ENCODE measurements at places on chromosomes 1 and 21.

DNA sequence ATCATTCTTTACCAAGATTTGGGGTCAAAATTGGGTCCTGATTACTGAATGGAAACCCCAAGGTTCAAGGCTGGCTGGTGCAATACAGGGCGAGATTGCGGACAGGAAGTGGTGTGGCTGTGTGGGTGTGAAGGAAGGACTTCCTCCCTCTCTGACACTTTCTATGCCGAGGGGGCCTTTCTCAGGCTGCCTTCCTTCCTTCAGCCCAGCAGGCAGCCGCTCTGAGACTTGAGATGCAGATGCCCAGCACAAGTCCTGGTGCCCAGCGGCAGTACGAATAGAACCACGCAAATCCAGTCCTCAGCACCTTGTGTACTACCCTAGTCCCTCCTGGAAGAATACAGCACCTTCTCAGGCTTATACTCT, 16.3 kb downstream of the BATF3 start:
- DNase-seq = no peak

DNA sequence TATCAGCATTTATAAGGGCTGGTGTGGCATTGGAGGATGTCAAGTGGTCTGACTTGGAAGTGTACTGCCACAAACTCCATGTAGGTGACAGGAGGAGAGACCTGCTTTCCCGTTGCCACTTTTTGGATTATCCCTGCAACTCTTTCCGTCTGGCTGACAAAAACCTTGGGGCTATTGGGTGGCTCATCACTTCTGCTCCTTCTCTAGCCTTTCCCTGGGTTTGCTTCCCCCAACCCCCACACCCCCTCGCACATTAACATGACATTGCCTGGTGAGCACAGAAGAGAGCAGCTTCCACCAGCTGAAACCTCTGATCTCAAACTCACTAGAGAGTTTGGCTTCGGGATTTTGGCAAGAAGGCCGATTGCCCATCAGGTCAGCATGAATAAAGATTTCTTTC, 39.2 kb downstream of the PROX1 start:
- DNase-seq = no peak

- no peak for DNase-seq
Measured at GRCh38 chr1:45385302-45385701, 45.1 kb upstream of the MUTYH start.

GRCh38 chr1:23475134-23475628, 8.8 kb downstream of the ASAP3 start:
- no peak for DNase-seq

DNA sequence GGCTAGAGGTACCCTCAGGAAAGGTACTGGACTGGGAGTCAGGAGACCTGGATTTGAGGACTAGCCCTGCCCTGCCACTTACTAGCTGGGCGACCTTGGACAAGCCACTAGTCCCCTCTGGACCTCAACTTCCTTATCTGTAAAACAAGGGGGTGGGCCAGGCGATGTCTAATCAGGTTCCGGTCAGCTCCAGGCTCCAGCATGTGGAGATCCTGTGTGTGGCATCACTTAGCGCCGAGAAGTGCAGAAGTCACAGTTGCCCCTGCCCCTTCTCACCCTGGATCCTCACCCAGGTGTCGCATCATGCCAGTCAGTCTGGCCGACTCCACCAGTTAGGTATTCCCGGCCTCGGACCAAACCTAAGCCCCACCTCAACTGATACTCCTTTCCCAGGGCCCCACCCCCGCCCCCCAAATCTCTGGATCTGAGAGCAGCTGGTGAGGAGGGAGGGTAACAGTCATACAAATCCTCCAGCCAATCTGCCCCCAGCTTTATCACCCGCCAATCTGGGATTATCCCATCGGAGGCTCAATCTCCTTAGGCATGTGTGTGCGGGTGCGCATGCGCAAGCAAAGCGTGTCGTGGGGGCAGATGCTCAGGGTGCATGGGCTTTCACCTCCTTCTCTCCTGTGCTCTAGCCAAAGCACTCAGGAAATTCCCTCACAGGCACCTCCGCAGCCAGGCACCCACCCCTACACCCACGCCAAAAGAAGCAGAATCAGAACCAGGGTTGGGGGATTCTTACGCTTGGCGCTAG, 5.4 kb downstream of the CELF3 start:
- no peak for DNase-seq

DNA sequence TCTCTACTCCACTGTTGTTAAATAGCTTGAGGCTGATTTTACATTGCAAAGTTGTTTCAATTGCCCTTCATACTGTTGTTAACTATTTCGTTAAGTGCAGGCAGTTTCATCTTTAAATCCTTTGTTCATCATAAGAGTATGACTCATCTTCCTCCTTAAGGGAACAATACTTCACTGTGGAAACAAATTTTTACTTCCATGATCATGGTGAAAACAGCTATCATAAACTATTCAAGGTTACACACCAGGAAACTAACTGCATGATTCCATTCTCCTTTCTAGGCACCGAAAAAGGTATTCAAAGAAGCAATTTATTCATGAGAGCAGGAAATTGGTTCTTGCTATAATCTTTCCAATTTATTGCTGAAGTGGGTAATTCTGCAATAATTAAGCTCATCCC, 593.2 kb downstream of the LRRIQ3 start:
- no peak for DNase-seq
